ENCODE measurements at places on chromosomes 6 and 20.

DNA sequence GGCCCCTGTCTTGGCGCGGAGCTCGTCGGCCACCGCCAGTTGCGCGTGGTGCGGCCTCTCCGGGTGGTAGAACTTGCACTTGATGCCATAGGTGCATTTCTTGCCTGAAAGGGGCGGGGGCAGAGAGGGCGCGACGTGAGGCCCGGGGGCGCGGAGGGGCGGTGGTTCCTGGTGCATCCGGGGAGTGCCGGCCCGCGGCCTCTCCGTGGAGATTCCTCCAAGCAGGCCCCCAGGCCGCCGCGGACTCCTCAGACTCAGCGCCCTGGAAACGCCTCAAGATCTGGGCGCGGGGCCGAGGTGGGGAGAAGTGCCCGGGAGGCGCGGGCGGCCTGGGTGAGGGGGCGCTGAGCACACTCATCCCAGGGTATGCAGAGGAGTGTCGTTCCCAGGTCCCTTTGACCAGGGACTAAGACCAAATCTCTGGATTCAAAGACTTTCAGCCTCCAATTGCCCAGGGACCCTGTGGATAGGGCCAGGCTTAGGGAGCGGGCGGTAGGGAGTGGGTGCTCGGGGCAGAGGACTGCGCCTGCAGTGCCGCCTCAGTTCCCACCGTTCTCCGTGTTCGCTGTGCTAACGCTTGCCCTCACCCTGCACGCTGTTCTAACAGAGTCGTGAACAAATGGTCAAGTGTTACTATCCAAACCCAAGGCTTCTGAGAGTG lies 33.3 kb downstream of the ZC3H12D start:
- DNase-seq, result no peak

DNA sequence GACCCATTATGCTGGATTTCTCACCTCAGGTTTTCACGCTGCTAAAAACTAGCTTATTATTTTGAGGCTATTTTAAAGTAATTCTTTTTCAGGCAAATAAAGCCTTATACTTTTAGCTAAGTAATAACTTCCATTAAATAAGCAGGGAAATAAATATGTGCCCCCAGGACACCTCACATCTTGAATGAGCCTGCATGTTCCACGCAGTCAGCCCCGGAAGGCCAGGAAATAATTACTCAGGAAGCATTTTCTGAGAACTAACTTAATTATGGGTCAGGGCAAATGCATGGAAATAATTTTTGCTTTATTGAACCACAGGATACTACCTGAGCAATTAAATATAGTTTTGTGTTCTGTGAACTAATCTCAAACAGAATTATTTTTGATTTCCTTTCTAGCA lies 41.1 kb downstream of the STX7 start:
- DNase-seq, result no peak

DNA sequence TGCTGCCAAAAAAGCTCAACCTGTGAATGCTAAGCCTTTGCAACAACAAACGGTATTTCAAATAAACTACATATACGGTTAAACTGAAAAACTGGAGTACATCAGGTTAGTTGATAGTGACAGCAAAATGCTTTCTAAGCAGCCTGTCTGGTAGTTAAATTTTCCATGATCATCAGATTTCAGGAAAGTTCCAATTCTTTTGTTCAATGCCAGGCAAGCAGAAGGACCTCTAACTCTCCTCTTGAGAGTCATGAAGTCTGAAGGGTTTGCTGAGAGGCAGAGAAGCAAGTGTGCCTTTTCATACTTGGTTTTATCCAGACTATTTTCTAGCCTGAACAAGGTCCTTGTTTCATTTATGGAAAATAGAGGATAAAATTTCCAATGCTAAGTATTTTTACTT lies 4.5 kb downstream of the FLRT3 start:
- DNase-seq, result no peak

DNA sequence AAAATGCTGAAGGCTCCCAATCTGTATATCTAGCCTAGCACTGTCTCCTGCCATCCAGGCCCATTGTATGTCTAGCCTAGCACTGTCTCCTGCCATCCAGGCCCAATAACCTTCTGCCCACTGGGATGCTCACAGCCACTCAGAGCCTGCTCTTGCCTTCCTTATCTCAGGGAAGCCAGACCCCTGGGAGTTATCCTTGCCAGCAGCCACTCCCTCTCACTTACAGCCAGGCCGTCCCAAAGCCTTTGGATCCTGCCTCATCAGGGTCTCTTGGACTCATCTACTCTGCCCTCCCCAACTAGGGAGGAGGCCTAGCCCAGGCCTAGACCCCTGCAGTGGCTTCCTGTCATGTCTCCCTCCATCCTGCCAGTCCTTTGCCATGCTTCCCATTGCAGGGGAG lies 37.3 kb downstream of the KIF3B start:
- DNase-seq, result no peak

DNA sequence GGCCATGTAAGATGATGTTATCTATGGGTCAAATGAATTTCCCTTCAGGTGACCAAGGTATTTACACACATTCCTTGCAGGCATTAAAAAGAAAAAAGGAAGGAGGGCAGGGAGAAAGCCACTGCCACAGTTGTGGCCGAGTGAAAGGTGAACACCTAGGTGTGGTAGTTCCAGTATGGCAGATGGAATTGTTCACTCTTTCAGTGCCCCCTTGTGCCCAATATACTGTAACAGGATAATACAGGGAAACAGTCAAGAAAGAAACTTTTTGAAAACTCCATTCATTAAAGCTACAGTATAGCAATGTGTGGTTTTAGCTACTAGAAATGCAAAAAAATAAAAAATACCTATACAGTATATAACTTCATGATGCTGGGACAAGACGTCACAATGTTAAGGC lies 52.1 kb downstream of the BMP2 start:
- DNase-seq, result no peak

DNA sequence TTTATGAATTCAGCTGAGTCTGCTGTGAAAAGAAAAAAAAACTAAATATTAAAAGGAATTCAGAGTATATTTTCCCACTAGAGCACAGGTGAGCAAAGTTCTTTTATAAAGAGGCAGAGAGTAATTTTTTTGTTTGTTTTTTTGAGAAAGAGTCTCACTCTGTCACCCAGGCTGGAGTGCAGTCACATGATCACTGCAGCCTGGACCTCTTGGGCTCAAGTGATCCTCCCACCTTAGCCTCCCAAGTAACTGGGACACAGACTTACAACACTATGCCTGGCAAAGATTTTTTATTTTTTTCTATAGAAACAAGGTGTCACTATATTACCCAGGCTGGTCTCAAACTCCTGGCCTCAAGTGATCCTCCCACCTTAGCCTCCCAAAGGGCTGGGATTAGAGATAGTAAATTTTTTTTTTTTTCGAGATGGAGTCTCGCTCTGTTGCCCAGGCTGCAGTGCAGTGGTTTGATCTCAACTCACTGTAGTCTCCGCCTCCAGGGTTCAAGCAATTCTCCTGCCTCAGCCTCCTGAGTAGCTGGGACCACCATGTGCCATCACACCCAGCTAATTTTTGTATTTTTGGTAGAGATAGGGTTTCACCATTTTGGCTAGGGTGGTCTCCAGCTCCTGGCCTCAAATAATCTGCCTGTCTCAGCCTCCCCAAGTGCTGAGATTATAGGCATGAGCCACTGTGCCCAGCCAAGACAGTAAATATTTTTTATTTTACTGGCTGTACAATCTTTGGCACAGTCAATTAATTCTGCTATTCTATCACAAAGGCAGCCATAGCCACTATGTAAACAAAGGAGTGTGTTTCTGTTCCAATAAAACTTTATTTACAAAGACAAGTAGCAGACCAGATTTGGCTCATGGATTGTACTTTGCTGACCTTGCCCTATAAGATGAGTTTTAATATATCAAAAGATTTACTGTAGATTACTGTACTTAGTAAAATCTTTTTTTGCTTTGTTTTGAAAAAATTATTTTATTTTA lies 14.5 kb upstream of the B4GALT5 start:
- DNase-seq, result no peak

GRCh38 chr20:20992686-20993360 lies 113.3 kb downstream of the LINC00237 start:
- DNase-seq, result no peak

GRCh38 chr6:21593927-21594415 lies 420 bp downstream of the SOX4 start:
- DNase-seq, result no peak

DNA sequence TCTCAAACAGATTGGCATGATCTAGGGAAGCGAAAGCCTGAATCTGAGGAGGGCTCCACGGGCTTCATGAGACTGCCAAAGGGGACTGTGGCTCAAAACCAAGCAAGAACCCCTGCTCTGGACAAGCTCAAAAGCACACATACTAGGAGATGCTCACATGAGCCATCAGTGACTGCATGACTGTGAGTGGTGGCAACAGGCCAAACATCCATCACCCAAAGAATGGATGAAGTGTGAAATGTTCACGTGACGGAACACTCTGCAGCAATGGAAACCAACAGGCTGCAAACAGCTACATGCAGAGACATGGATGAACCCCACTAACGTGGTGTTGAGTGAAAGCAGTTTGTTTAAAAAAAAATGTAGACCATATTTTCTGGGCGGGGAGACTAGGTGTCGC lies 136.3 kb downstream of the PREX1 start:
- DNase-seq, result no peak

DNA sequence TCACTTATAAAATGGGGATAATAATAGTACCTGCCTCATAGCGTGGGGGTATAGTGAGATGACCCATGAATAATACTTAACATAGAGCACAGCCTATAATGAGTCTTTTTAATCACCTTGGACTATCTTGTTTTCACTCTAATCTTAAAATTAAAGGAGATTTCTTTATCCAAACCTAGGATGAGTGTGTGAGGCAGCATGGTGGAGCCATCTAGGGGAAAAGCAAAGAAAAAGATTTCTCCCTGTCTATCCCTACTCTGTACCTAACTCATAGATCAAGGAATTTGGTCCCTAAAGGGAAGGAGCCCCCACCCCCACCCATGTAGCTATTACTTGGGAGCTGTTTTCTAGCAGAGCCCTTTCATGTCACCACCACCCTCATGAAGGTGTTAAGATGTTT lies 45.2 kb upstream of the PAK5 start:
- no peak for DNase-seq

DNA sequence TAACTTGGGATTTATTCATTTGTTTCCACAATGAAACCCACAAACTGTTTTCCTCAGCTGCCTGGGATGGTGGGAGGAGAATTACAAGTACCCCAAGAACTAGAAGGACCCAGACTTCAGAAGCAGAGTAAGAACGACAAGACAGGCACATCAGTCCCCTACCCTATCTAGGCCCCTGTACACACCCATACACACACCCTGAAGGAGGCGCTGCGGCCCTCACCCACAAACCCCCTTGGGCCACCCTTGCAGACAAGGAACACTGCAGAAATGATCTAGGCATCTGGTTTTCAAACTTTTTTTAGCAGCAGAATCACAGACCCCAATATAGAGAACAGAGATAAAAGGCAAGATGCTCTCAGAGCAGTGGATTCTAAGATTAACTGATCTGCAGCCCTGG lies 55.0 kb downstream of the TRERF1 start:
- no peak for DNase-seq

DNA sequence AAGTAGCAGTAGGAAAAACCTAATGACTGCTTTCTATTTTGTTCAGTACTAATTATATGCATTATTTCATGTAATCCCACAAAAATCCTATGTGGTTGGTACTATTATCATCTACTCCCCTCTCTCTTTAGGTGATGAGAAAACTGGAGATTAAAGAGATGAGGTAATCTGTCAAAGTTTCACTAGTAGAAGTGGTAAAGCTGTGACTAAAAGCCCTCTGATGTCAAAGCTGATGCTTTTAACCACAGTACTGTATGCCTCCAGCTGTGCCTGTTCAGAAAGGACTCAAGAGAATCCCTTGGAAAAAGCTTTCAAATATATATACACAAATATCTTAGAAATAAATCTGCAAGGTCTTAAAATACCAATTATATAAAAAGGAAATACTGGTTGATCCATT lies 38.0 kb downstream of the PHIP start:
- no peak for DNase-seq

DNA sequence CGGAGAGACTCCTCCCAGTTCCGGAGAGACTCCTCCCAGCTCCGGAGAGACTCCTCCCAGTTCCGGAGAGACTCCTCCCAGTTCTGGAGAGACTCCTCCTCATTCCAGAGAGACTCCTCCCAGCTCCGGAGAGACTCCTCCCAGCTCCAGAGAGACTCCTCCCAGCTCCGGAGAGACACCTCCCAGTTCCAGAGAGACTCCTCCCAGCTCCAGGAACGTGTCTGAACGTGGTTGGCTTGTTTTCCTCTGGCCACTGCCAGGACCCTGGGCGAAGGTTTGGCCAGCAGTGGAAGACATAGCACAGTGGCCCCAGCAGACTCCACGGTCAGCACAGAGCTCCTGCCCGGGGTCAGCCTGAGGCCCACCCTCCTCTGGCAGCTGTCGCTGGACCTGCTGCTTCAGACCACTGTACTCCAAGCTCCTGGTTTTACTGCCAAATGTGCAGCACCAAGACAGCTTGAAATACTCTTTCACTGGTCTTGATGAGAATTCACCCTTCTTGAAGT lies 122.3 kb upstream of the AFDN start:
- DNase-seq, result no peak

DNA sequence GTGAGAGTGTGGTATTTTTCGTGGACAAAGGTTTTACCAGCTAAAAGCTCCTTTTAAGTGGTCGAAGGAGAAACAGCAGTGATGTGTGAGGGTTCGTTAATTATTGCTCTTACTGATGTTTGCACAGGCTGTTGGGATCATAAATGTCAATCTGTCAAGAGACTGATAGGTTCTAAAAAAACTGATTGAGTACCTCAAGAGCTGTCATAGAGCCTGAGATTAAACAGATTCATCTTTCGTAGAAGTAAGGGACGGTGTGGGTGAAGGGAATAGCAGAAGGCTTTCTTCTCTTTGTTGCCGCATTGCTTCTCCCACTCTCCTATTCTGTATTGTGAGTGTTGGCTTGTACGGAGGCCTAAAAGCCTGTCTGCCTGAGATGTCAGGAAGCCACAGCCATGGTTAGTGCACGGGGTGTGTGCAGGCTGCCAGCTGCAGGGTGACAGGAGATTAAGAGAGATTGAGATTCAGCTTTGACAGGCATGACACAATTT lies 291.0 kb downstream of the ZFAND3 start:
- no peak for DNase-seq

- no peak for DNase-seq
These were observed 9.3 kb upstream of the JPH2 start for GRCh38 chr20:44196271-44196670.

- DNase-seq, result peak; percentile 9
These were observed 473.9 kb downstream of the PKHD1 start for GRCh38 chr6:51613558-51613957.

DNA sequence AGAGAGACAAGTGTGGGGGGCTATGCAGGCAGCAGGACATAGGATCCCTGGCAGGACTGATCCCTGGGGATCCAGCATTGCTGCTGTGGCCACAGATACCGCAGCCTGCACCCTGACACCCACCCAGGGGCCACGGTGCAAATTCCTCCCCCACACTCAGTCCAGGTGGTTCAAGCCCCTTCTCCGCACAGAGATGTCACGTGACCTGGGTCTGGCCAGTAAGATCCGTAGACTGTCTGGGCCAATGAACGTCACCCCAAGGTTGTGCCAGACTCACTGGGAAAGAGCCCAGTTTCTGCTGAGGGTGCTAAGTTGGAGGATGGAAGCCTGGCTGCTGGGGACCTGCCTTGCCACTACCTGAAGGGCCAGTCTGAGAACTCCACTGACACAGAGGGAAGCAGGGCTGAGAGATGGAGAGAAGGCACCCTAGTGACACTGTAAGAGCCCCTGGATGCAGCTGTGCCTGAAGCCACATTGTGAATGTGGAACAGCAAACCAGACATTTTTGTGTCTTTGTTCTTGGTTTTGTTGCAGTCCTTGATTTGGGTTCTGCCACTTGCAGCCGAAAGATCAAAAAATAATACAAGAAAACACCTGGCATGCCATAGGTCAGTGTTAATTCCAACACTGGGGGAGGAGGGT lies 228.6 kb downstream of the PREX1 start:
- no peak for DNase-seq

GRCh38 chr6:43420012-43420709 lies 7.2 kb upstream of the ABCC10 start:
- DNase-seq, result no peak

- no peak for DNase-seq
These were observed 187.2 kb upstream of the SOX4 start for GRCh38 chr6:21406316-21406715.

Measured in NCI-H2081 treated with DMSO at 0.1 percent for 48 hours (cell line).